Putamen (tissue), 1 donor: ENCODE measurements at places on chromosomes 4 and X.

GRCh38 chrX:15384304-15384703 lies at the start of gene VEGFD:
TSS of gene VEGFD (minus strand) at chrX:15384413. CDS start at chrX:15383946, 467 bp downstream.
- no peak for DNase-seq

GRCh38 chrX:153463031-153463430 lies 7.3 kb downstream of the HAUS7 start:
- no peak for DNase-seq

GRCh38 chrX:153475751-153476281 lies 5.4 kb upstream of the HAUS7 start:
- no peak for DNase-seq

GRCh38 chrX:70171624-70172023 lies 5.7 kb upstream of the DGAT2L6 start:
- DNase-seq, result no peak

GRCh38 chr4:176817204-176817603 lies 24.5 kb upstream of the VEGFC start:
- no peak for DNase-seq
